NCI-H526 (cell line): ENCODE measurements at places on chromosomes 5 and 9.

- DNase-seq = no peak
Observed at GRCh38 chr9:122819326-122819725, 9.1 kb downstream of the PDCL start.

DNA sequence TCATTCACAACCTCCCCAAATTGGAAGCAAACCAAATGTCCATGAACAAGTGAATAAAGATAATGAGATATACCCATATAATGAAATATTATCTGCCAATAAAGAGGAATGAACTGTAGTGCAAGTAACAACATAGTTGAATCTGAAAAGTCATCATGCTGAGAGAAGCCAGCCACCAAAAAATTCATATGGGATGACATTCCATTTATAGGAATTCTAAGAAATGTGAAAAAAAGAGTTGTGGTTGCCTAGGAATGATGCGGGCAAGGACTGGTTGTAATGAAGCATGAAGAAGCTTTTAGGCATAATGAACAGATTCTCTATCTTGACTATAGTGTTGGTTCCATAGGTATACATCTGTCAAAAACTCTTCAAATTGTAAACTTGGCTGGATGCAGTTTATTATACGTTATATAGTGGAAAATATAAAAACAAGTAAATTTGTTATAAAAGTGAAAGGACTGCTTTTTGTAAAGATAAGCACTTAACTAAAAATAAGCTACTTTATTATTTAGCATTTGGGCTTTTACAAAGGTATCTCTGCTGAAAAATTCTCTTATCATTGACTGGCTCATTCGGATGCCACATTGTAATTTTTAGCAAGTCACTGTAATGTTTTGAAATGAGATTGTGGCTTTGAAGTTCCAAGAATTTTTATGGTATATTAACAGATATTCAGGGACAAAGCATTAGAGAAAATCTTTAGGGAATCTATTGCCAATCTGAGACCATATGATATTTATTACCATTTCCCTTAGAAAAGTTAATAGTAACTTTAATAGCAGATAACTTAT is 21.2 kb upstream of the TTC23L start:
- no peak for DNase-seq

- no peak for DNase-seq
Observed at GRCh38 chr5:167208911-167209310, 1082.5 kb upstream of the WWC1 start.

DNA sequence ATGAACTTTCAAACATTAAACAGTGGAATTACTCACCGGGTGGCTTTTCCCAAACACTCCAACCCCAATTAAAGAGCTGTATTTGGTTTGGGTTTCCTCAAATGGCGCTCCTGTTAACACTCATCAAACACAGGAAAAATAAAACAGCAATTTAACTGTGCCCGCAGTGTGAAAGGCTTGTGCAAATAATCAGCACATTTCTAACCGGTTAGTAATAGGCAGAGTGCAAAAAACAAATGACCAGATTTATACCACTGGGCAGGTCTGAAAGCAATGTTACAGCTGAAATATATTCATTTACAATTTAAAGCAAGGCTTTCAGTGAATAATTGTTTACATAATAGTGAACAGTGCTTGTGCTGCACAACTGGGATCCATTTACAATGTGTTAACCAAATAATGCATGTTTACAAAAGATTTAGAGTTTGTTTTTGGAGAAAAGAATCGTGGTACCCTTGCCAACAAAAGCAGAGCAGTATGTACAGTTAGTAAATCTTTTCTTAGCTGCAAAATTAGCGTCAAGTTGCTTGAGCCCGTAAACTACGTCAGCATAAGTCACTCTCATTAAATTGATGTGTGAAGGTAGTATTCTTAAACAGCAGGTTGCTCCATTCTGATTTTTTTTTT is 662.9 kb upstream of the ZNF608 start:
- DNase-seq = no peak

- DNase-seq = no peak
Observed at GRCh38 chr9:71747576-71747975, 20.7 kb downstream of the CEMIP2 start.

DNA sequence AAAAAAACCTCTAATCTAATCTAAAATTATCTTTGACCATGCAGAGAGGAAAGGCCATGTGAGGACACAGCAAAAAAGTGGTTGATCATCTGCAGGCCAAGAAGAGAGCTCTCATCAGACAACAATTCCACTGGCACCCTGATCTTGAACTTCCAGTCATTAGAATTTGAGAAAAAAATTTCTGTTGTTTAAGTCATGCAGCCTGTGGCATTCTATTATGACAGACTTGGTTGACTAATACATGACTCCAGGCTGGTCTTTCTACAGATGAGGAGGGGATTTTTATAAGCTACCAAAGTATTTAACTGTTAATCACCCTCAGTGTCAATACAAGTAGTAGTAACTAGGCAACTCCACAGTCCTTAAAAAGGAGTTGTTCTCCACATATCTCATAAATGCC is 358.5 kb upstream of the RGMB start:
- DNase-seq = no peak

DNA sequence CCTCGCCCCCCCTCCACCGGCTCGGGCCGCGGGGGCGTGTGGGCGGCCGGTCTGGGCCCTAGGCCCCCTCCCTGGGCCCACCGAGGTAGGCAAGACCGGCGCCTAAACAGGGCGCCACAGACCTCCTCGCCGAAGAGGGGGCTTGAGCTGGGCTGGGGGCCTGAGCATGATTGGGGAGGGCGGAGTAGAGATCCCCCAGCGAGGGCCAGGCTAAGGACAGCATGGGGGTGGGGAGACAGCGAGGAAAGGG is 108.9 kb downstream of the PSD2 start:
- no peak for DNase-seq

GRCh38 chr5:117100176-117100575 is 525.6 kb upstream of the SEMA6A start:
- no peak for DNase-seq

GRCh38 chr5:121816164-121816563 is 35.5 kb upstream of the FTMT start:
- DNase-seq = no peak

- DNase-seq = no peak
Observed at GRCh38 chr5:150918613-150919012, 13.8 kb upstream of the ZNF300 start.

- DNase-seq = no peak
Observed at GRCh38 chr9:138045541-138046490, 168.2 kb downstream of the CACNA1B start.

DNA sequence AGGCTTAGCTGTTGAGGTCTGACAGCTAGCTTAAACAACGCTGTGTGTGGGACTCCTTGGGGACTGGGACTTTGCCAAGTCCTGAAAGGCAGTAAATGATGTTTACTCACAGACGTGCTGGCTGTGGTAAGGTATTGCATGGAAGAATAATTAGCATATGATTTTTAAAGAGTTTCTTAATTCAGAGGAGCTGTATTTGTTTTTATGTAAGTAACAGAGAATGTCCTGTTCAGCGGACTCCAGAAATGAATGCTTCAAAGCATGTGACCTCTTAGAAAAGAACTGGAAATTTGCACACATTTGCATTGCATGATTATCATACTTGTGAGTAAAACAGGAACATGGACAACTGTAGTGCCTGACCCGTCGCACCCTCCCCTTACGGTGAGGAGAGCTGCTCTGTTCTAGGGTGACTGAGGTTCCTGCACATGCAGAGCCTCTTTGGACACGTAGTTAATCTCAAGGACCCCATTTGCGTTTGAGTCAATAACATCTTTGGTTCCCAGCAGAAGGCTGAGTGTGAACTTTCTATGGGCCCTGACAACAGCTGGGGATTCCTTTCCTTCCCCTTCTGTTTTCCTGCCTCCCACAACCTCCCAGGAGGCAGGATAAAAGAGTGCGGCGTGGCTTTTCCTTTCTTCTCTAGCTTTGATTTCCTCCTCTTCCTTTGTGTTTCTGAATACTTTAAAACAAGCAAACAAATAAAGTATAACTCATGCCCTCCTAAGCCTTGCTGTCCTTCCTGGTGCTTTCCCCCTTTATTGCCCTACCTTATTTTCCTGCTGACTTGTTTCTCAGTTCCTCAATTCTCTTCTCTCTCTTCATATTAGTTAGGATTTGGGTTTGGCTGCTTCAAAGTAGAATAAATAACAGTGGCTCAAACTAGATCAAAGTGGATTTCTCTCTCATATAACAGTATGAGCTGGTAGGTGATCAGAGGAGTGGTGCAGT is 157.2 kb upstream of the CD180 start:
- peak; percentile 89 for DNase-seq

GRCh38 chr5:65105301-65105700 is 336.6 kb downstream of the CWC27 start:
- no peak for DNase-seq

- DNase-seq = peak; percentile 33
Observed at GRCh38 chr5:97534166-97534565, 351.1 kb upstream of the RIOK2 start.

GRCh38 chr9:92640398-92641091 is 29.4 kb downstream of the IPPK start:
- no peak for DNase-seq

DNA sequence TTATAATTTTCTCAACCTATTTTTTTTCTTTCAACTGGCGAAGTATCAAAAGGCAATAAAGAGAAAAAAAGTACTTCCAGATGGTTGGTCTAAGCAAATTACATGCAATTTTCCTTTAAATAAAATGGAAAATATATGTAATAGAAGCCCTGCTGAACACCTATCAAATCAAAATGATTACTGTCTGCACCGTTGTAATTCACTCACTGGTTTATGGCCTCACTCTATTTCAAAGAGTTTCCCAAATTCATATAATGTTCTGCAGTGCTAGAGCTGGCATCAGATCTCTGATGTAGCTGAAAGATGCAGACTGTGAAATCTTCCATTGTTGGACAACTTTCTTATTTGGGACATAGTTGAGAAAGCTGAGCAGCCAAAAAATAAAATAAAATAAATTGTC is 130.3 kb downstream of the SEMA5A start:
- DNase-seq = no peak

- no peak for DNase-seq
Observed at GRCh38 chr5:58491216-58491892, at the start of gene GAPT. GAPT (plus strand) TSS chr5:58491435; CDS start chr5:58494537, 3,102 bp downstream.

GRCh38 chr5:82325155-82325554 is 47.0 kb upstream of the RPS23 start:
- no peak for DNase-seq

DNA sequence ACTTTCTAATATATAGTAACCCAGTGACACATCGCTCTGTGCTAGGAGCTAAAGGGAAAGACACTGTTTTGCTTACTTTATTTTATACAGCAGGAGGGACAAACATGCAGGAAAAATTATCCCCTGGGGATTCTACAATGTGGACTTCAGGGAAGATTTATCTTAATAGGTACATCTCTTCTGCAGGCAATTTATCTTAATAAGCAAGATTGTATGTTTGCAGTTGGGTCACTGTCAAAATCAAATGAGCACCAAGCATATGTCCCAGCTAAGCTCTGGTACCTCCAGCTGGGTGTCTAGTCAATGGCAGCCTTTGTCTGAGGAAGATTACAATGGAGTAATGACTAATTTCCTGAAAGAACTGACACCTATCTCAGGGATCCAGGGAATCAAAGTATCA is 309.9 kb upstream of the PANK3 start:
- no peak for DNase-seq

GRCh38 chr9:69546265-69546664 is 125.9 kb downstream of the APBA1 start:
- peak; percentile 39 for DNase-seq

DNA sequence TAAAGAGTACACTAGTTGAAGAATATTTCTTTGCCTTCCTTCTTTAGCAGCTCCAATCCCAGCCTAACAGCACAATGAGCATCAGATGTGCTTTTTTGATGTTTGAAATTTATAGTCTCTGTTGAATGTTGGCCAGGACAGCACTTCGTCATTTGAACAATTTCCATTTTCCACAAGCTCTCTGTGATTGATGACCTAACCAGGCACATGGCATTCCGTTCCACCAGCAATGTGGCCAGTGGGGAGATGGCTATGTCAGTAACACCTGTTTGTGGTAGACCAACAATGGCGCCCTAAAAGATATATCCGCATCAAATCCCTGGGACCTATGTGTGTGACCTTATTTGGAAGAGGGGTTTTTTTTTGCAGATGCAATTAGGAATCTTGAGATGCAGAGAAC is 66.8 kb downstream of the PALM2AKAP2 start:
- DNase-seq = no peak

DNA sequence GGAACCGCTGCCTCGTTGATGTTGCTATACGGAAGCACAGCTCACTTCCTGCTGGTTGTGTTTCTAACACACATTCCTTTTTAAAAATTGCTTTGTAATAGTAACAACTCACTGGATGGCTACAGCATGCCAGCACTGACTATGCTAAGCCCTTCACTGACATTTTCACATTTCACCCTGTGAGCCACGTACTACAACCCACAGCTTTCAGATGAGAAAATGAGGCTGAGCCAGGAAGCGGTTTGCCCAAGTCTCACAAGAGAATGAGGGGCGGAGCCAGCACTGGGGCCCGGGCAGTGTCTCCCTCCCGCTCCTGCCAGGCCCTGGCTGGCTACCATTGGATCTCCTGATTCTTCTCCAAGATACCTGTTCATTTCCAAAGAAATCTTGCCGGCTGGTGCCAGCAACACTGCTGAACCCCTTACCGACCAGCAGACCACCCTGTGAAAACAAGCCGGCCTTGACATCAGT is 38.3 kb downstream of the FAM78A start:
- peak; percentile 64 for DNase-seq

GRCh38 chr5:102801371-102801770 is 46.3 kb downstream of the PAM start:
- no peak for DNase-seq

GRCh38 chr5:97538912-97539311 is 355.9 kb upstream of the RIOK2 start:
- no peak for DNase-seq

DNA sequence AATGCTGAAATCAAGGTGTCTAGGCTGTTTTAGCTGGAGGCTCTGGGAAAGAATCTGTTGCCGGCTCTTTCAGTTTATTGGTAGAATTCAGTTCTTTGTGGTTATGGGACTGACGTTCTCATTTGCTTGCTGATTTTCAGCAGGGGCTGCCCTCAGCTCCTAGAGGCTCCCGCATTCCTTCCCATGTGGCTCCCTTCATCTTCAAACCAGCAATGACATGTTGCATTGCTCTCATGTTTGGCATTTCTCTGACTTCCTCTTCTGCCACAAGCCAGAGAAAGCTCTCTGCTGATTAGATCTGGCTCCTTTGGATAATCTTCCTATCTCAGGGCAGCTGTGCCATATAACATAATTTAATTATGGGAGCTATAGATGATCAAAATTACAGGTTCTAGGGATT is 360.3 kb downstream of the LRRC70 start:
- DNase-seq = no peak

GRCh38 chr5:61256474-61256873 is 75.6 kb upstream of the ZSWIM6 start:
- no peak for DNase-seq

- DNase-seq = no peak
Observed at GRCh38 chr5:999724-1000123, 8.9 kb upstream of the NKD2 start.

GRCh38 chr9:98709968-98710965 is 1.5 kb upstream of the GABBR2 start:
- no peak for DNase-seq

- DNase-seq = no peak
Observed at GRCh38 chr5:166881802-166882201, 1409.6 kb upstream of the WWC1 start.
